ENCODE measurements at places on chromosomes 12 and 14.

- DNase-seq, result no peak
These were observed 114.5 kb downstream of the HMGA2 start for GRCh38 chr12:65938807-65939206.

DNA sequence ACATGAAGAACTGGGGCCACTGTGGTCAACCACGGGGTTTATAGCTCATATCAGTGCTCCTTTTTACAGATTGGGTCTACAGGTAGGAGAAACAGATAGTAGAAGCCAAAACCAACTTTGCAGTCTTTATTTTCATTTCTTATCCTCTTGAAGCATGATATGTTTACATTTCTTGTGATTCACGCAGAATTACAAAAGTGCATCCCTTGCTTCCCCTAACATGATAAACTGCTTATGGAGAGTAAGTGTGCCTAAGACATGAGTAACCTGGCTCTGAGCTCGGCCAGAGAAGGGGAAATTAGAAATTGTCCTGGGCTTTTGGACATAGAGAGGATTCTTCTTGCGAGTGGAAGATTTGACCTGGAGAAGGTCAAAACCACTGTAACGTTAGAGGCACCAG lies 18.4 kb downstream of the PWP1 start:
- DNase-seq, result no peak

- no peak for DNase-seq
These were observed 87.8 kb downstream of the RTN1 start for GRCh38 chr14:59782760-59783159.

- DNase-seq, result peak; percentile 21
These were observed 17.9 kb upstream of the AQP2 start for GRCh38 chr12:49932533-49933130.

GRCh38 chr12:105820429-105821125 lies 318.2 kb downstream of the NUAK1 start:
- DNase-seq, result no peak

GRCh38 chr14:83463500-83464098 lies 1929.9 kb upstream of the SEL1L start:
- no peak for DNase-seq

DNA sequence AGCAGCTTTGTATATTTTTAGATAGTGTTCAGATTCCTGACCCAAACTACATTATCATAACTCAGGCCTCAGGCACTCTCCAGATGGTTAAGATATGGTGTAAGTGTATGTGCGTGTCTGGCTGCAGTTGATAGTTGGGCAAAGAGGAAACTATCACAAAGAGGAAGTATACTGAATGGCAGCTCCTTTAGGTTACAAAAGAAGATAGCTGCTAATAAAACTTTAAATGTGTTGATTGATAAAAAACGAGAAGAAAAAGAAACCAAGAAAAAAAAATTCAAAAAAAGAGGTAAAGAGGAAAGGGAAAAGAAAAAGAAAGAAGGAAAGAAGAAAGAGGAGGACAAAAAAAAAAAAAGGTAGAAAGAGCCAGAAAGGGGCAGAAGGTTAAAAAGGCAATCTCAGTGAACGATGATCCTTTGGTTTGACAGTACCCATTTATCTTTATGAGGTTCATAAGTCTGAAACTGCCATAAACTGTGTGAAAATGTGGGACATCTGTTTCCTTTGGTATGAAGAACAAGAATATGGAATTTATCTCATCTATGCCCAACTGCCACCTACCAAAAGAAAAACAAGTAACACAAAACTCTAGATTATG lies 42.2 kb downstream of the TAOK3 start:
- DNase-seq, result no peak

GRCh38 chr14:64324895-64325294 lies 30.7 kb upstream of the ESR2 start:
- no peak for DNase-seq

DNA sequence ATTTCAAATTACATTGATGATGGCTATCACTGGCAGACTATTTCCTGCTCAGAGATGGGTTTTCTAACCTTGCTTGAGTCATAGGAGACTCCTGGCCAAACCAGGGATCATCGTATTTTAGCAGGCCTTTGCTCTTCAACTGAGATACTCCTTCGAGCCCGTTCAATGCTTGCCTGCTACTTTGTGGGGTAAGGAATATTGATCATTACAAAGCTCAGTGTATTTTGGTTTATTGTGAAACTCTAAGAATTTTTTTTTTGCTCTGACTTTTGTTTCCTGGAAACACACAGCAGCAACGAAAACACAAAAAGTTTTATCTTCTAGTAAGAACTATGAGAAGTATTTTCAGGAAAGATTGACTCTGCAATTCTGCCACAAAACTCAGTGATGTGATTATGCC lies 4.1 kb downstream of the GPRC5D start:
- no peak for DNase-seq

- peak; percentile 36 for DNase-seq
These were observed 17.0 kb downstream of the NOC4L start for GRCh38 chr12:132161036-132161781.

- no peak for DNase-seq
These were observed 195.5 kb downstream of the FOXA1 start for GRCh38 chr14:37399517-37399916.

DNA sequence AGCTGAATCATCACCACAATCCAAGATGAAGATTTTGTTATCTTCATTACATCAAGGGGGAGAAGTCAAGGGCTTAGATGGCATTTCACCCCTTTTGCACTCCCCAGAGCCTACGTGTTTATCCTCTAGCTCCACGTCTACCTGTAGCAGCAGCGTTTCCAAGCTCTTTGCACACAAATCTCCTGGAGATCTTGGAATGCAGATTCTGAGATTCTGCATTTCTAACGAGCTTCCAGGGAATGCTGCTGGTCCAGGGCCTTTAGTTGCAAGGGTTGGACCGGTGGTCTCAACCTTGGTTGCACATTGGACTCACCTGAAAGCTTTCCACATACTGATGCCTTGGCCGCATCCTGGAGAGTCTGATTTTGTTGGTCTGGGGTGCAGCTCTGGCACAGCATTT lies 49.5 kb upstream of the STON2 start:
- DNase-seq, result no peak

DNA sequence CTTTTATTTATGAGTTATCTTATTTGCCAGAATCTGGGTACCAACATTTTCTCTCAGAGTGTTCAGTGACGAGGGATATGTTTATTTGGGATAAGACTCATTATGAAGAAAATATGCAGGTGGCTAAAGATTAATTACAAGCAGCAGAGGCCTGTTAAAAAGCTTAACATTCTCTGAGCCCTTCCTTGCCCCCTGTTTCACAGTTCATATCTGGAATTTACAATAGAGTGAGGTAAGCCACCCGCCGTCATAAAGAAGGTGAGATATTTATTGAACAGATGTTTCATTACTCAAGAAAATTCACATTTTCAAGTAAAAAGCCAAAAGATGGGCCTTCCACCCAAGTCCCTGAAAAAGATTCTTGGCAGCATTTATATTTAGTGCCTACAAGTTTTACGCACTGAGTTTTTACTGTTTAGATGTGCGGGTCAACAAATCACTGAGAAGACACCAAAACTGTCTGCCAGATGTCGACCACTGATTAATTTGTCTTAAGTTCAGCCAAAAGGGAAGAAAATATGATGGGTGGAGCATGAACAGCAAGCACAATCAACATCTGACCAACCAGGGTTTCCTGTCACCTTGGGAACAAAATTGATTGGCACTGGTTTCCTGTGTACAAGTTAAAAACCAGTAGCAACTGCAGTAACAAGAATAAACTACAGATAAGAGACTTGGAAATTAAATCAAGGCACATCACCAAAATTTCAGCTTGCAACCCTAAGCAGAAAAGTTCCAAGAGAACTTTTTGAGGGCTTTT lies 85.5 kb upstream of the PTPRB start:
- DNase-seq, result no peak

DNA sequence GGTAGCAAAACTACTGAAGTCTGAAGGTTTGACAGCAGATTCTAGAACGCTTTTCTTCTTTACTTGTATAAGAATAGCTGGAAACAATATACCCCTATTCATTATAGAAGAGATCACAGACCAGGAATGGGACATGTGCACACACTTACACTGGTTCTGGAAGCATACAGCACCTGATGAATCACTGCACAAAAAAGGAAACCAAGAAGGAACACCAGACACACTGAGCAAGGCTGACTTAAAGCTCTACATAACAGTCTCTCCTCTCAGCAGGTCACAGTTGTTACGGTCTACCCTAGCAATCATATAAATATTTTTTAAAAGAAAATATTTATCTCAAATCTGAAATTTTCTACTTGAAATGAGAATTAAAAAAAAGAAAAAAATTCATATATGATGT lies 13.5 kb downstream of the ATP2B1 start:
- no peak for DNase-seq

DNA sequence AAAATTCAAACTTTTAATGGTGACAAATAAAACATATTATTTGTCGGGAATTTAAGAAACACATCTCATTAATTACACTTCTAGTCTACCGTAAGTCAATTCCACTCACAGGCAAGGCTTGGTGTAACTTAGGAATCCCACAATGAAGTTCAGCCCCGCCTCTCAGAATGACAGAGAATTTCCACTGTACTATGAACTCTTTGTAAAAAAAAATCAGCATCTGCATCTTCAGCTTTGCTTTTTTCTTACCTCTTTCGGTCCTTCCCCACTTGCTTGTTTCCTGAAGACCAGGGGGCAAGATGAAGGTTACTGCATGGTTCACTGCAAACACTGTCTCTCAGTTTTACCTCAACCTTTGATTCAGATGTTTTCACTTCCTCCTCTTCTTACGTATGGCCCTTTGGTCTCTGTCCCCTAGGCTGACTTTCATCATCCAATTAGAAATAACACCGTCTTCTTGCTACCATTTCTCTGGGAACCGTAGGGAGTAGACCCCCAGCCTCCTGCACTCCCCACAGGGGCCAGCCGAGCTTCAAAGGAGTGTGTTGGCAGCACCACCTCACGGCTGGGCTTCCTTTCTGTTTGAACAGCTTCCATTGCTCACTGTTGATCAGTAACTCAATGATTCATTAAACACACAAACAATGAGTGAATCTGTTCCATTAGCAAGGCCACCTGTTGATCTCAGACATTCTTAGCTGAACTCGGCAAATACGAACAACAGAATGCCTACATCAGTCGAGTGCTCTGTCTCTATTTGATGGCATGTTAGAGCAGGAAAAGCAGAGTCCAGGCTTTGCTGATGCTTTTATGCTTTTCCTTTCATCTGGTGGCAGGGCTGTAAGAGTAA lies 343.0 kb downstream of the BMP4 start:
- DNase-seq, result no peak

GRCh38 chr14:36363704-36364103 lies 43.3 kb upstream of the MBIP start:
- DNase-seq, result no peak

DNA sequence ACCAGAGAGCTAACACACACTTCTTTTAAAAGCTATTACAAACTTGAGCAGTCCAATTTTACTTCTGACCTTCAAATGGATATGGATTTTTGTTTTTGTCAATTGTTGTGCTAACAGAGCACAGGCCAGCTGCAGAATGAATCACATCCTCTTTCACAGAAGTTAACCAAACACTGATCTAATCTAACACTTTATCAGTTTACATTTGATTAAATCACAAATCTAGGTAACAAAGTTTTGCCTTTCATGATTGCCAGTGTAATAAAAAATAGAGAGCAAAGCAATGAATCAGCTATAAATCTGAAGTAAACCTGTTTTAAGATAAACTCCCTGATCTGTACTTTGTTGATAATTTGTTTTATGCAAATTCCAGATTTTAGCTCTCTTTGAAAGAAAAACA lies 273.1 kb upstream of the RGS6 start:
- DNase-seq, result no peak
